ENCODE measurements at places on chromosomes 4 and X.

GRCh38 chr4:28518561-28519165, 1658.0 kb downstream of the STIM2 start:
- DNase-seq: no peak

DNA sequence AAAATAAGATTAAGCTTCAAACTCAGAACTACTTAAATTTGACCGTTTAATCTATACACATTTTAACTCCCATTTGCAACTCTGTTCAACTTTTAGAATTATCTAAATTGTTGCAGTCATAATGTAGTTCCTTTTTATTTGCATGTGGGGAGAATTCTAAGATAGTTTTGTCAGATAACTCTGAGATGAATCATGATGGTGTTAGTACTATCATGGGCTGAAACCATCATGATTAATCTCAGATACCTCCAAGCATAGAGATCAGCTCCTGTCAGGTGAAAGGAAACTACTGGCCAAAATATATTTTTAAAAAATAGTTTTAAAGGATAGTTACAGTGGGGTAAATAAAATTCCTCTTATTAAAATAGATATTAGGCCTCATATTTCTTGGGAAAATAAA, 39.0 kb downstream of the FBXO8 start:
- DNase-seq: no peak

DNA sequence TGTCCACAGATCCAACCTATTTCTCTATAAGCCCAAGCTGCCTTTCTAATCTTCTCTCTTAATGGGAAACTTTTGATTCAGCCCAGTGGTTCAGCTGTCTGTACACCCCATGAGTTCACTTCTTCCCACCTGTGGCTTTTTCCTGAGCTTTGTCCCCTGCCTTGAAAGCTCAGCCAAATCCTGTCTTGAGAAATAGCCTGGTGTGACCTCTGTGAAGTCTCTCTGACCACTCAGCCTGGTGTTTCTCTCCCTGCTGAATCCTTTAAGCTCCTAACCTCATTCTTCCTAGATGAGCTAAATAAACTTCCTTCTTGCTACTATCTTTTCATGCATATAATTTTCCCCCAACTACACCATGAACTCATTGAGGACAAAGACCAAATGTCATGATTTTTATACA, 15.2 kb upstream of the HERC5 start:
- DNase-seq: no peak

- DNase-seq: no peak
These were observed 210.3 kb upstream of the SPIN4 start for GRCh38 chrX:63561425-63561824.

GRCh38 chr4:68907788-68908700, 43.6 kb downstream of the UGT2A3 start:
- DNase-seq: no peak

DNA sequence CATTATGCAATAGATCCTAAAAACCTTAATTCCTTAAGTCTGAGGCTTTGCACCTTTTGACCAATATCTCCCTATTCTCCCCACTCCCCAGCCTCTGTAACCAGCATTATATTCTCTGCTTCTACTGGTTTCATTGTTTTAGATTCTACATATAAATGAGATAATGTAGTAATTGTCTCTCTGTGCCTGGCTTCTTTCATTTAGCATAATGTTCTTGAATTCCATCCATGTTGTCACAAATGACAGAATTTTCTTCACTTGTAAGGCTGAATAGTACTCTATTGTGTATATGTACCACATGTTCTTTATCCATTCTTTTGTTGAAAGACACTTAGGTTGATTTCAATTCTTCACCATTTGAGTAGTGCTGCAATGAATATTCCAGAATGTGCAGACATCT, 66.0 kb downstream of the MAGEC1 start:
- no peak for DNase-seq

DNA sequence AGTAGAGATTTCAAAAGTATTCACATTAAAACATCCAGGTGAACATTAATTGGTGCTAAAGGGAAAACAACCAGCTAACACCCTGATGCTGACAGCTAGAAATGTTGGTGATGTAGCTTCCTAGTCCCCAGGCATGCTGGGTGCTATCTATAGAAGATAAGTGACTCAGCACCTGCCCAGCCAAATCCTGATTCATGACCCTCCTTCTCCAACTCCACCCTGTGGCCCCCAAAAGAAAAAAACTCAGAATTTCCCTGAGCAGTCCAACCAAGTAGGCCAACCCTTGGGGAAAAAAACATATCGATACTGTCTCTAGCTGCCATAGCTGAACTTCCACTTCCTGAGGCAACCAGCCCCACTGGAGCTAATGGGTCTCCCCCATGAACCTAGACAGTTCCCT, 197.6 kb upstream of the KLF3 start:
- DNase-seq: no peak

- DNase-seq: no peak
These were observed 166.4 kb downstream of the TRIML1 start for GRCh38 chr4:188305690-188306089.

DNA sequence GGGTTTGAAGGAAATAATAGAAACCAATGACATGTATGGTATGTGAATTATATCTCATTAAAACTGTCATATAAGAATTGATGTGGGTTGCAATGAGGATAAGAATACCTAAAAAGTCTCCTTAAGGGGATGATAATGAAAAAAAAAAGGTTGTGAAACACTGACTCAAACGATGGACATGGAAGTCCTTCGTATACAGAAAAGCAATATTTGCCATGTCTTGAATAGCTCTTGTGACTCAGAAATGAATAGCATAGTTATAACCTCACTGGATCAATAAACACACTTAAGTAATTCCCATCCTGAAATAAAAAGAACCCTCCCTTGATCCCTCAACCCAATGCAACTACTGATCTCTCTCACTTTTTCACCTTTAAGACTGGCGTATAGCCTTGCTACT, 89.7 kb downstream of the OPHN1 start:
- no peak for DNase-seq

GRCh38 chr4:2940267-2941137, 22.7 kb downstream of the NOP14 start:
- no peak for DNase-seq

- no peak for DNase-seq
These were observed 4.5 kb upstream of the GBA3 start for GRCh38 chr4:22688236-22688635.

DNA sequence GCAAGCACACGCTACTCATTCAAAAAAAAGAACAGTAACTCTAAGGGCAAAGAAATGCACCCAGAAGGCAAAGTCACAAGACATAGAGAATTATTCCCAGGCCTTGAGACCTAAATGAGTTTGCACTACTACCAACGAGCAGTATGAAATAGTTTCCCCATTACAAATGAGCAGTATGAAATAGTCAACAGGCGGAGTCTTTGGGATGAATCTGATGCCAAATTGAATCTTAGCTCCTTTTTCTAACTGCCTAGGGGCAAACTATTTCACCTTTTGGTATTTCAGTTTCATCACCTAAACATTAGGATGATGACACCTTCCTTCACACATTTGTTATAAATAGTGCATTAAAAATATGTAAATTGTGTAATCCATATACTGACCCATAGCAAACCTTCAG, 213.0 kb upstream of the FAT4 start:
- DNase-seq: no peak

DNA sequence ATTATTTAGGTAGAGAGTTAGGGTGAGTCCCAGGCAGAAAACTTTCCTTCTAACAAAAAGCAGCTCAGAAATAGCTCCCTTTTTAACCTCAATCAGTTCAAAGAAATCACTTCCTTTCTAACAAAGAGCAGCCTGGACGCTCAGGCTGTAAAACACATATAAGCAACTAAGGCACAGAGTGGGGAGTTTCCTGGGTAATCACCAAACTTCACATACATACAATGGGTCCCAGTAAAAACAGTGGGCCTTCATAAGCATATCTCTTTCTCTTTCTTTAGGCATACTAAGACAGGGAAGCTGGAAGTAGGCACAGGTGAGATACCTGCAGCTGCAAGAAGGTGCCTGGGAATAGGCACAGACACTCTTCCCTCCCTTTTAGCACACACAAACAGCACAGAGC, 4.9 kb upstream of the NAF1 start:
- no peak for DNase-seq

DNA sequence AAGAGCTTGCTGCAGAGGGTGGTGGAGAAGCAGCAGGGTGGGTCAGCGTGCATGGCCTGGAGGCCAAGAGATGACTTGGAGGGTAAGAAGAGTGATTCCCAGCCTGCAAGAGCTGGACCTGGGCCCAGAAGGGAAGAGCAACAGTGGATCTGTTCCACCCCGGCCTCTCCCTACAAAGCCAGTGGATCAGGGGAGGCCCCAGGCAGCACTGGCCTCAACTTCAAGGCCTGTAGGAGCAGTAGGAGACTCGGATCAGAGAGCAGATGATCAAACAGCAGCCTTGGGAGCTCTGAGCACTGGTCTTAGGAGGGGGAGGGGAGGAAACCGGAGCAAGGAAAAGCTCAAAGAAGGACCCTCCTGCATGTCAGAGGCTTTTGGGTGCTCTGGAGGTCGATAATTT, 7.6 kb downstream of the L1CAM start:
- no peak for DNase-seq

- no peak for DNase-seq
These were observed 8.1 kb upstream of the CYTL1 start for GRCh38 chr4:5027346-5027745.

- DNase-seq: no peak
These were observed 52.2 kb downstream of the ANK2 start for GRCh38 chr4:113101669-113102068.

DNA sequence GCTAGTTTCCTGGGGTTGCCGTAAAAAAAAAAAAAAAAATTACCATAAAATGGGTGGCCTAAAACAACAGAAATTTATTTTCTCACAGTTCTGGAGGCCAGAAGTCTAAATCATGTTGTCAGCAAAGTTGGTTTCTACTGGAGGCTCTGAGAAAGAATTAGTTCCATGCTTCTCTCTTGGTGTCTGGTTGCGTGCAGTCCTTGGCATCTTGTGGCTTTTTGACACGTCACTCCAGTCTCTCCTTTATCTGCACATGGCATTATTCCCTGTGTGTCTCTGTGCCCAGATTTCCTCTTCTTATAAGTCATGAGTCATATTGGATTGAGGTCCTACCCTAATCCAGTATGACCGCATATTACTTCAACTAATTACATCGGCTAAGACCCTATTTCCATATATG, 38.7 kb downstream of the SPATA4 start:
- no peak for DNase-seq

DNA sequence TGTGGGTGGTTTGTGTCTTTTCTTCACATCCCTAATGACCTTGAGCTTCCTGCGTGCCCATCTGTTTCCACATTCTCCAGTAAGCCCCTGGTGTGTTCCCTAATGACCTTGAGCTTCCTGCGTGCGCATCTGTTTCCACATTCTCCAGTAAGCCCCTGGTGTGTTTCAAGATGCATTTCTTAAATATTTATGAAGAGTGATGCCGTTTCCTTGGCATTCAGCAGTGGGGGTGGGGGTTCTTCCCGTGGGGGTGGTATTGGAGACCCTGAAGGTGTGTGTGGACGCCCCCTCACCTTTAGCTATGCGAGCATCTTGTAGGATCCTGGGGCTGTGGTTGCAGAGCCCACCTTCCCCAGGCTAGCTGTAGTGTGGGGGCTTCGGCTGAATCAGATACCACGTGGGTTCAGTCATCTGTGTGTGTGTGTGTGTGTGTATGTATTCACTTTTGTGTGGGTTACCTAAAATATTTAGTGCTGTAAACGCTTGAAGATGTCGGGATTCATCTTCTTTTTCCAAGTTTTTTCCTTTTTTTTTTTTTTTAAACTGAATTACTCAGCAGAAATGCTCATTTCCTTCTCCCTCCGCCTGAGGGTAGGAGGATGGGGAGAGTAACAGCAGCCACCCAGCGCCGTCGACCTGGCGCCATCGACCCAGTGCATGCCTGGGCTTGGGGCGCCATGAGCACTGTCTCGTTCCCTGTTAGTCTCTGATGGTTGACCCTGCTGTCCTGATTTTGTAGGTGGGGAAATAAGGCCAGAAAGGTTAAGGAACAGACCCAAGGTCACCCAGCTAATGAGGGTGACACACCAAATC, 9.9 kb downstream of the NSG1 start:
- DNase-seq: no peak

GRCh38 chr4:26987191-26987590, 126.5 kb downstream of the STIM2 start:
- DNase-seq: no peak

- no peak for DNase-seq
These were observed 318.7 kb downstream of the NAP1L3 start for GRCh38 chrX:93354651-93355050.

DNA sequence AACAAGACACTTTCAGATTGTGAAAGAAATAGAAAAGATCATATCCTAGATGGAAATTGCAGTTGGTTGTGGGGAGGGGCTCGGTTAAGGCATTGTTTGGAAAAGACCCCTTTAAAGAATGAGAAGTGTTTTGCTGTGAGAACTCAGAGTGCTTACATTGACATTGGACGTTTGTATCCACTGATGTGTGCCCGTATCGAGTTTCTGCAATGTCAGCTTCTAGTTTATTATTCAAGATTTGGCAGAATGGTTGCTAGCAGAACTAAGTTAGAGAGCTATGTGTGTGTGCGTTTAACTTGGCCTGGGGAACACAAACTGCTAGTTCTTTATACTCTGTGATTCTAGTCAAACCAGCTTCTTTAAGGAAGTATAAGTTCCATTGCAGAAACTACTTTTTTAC, 2702.5 kb downstream of the PCDH7 start:
- DNase-seq: no peak

DNA sequence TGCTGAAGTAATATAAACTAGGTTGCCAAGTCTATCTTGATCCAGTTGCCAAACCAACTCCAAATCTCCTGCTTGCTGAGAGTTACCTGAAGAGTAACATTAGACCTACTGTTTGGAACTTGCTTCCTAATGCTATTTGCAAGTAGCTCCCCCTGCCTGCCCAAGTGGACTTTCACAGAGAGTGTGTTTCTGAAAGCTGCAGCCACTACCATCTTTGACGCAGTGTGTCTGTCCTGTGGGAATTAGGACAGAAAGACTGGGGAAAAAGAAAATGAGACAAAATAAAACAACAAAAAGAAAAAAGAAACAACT, 195.0 kb upstream of the HS3ST1 start:
- DNase-seq: no peak

- no peak for DNase-seq
These were observed at the start of gene EDNRA for GRCh38 chr4:147480891-147481576. EDNRA (plus strand) TSS chr4:147481097; CDS start chr4:147485682, 4,585 bp downstream.

DNA sequence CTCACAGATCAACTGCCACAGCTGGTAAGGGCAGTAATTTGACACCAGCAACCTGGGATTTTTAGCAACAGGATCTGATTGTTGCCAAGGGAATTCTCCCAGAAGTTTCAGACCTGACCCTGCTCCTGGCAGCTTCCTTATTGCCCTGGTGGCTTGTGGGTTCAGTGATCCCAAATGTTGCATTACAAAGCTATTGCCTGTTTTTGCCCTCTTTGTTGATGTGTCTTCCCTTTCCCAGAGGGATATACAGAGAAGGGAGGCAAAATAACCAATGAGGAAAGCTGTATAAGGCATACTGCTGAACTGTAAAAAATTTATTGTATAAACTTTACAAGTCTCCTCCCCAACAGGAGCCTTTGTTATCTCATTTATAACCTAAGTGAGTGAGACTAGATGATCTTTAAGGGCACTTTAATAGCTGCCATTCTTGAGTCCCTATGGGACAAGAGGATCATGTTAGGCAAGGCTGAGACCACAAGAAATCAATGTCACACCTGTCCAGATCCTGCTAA, 22.2 kb downstream of the VSIG4 start:
- no peak for DNase-seq

- DNase-seq: no peak
These were observed 62.3 kb upstream of the PDE5A start for GRCh38 chr4:119690871-119691270.

Data from inflammatory macrophage (primary cell).